NCI-H1417 treated with DMSO at 0.1 percent for 48 hours (cell line): ENCODE measurements at places on chromosomes 13 and 19.

DNA sequence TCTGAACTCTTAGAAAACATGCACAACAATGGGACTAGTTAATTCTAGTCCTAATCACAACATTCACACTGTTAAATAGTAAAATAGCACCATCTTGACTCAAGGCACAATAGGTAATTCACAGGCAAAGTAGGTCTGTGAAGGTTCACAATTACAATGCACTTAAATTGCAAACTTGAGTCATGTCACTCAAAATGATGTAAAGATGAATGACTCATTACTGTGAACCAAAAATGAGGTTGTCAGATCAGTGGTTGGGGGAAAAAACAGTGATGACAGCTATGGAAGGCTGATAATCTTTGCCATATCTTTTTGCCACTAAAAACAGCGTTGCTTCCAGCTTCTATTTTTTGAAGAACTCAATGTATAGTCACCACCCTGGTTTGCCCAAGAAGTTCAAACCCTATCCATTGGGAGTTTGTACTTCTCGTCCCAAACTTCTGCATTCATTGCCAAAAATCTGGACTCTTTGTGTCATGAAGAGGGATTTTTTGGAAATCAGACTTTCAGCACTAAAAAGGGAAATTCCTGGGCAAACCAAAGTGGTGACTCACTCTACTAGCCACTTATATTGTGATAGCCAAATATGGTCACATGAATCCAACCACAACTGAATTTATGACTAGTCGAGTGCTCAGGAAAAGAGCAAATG lies 200.9 kb upstream of the TMTC4 start:
- no peak for DNase-seq

GRCh38 chr19:50257141-50257540 lies 53.7 kb downstream of the MYH14 start:
- no peak for DNase-seq

GRCh38 chr19:47390533-47391488 lies 28.5 kb downstream of the MEIS3 start:
- no peak for DNase-seq

- DNase-seq = no peak
These were observed 192.7 kb upstream of the GPR12 start for GRCh38 chr13:26953291-26953690.

- no peak for DNase-seq
These were observed 3.5 kb downstream of the SIGLEC9 start for GRCh38 chr19:51128227-51128626.

DNA sequence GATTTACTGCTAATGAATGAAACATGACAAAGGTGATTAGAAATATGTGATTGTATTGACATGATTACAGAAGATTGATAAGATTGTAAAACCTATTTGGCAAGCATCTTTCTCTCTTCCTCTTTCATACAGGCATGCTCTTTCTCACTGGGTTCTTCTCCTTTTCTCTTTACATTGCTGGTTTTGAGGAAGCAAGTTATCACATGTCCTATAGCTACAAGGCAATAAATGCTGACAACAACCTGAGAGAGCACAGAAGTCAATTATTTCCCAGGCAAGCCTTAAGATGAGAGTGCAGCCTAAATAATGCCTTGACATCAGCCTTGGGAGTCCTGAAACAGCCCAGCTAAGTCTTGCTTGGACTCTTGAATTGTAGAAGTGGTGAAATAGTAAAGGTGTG lies 875.0 kb downstream of the SLITRK1 start:
- DNase-seq = no peak

DNA sequence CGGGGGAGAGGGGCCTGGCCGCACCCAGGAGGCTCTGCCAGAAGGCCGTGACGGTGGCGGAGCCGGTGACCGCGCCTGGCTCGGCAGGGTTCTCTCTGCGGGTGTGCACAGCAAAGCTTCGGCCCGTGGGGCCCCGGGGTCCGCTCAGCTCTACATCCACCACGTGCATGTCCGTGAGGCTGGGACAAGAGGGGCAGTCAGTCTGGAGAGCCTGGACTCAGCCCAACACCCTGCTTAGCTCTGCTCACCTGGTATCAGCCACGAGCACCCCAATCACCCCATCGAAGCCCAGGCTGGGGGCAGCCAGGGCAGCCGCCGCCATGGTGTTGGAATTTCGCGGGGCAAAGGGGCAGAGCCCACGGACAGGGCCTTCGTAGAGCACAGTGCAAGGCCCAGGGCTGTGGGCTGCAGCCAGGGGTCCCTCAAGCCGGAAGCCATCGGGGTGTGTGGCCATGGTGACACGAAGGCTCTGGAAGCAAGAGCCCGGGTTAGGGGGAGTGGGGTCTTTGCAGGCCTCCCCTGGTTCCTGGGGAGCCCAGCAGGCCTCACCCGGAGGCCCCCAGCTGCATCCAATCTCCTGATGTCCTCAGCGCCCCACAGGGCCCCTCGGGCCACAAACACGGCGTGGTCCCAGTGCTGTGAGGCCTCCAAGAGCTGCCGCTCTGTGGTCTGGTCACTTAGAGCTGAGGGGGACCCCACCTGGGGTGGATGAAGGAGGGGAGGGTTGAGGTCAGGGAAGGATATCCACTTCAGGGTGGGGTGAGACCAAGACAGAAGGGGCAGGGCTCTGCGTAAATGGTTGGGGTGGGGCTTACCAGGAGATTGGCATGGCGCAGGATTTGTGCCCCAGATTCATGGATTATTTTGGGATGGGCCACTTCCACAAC lies 1.4 kb downstream of the ASPDH start:
- no peak for DNase-seq

DNA sequence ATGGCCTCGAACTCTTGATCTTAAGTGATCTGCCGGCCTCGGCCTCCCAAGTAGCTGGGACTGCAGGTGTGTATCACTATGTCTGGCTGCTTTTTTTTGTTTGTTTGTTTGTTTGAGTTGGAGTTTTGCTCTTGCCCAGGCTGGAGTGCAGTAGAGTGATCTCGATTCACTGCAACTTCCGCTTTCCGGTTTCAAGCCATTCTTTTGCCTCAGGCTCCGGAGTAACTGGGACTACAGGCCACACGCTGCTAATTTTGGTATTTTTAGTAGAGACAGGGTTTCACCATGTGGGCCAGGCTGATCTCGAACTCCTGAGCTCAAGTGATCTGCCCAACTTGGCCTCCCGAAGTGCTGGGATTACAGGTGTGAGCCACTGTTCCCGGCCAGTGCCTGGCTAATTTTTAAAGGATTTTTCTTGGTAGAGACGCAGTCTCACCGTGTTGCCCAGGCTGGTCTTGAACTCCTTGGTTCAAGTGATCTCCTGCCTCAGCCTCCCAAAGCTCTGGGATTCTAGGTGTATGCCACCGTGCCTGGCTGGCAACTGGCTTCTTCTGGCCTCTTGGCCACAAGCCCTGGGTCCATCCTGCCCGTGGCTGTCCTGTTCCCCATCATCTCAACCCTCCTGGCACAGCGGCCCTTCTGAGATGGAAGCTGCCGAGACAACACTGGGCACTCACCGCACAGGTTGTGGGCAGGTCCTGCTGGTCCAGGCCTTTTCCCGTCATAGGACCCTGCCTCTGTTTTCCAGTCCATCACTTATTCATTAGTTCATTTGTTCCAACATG lies 11.5 kb downstream of the TECR start:
- no peak for DNase-seq

GRCh38 chr19:13040232-13040947 lies 45.1 kb downstream of the NFIX start:
- DNase-seq = no peak

GRCh38 chr13:58376775-58377174 lies 745.2 kb downstream of the PCDH17 start:
- DNase-seq = no peak

DNA sequence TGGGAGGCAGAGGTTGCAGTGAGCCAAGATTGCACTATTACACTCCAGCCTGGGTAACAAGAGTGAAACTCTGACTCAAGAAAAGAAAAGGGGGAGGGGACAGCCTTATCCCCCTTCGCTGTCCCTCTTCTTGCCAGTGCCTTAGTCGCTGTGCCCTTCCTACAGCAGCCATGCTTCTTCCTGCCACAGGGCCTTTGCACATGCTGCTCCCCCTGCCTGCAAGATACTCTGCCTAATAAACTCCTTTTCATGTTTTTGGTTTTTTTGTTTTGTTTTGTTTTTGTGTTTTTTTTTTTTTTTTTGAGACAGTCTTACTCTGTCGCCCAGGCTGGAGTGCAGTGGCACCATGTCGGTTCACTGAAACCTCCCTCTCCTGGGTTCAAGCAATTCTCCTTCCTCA lies 21.4 kb downstream of the NWD1 start:
- DNase-seq = no peak

DNA sequence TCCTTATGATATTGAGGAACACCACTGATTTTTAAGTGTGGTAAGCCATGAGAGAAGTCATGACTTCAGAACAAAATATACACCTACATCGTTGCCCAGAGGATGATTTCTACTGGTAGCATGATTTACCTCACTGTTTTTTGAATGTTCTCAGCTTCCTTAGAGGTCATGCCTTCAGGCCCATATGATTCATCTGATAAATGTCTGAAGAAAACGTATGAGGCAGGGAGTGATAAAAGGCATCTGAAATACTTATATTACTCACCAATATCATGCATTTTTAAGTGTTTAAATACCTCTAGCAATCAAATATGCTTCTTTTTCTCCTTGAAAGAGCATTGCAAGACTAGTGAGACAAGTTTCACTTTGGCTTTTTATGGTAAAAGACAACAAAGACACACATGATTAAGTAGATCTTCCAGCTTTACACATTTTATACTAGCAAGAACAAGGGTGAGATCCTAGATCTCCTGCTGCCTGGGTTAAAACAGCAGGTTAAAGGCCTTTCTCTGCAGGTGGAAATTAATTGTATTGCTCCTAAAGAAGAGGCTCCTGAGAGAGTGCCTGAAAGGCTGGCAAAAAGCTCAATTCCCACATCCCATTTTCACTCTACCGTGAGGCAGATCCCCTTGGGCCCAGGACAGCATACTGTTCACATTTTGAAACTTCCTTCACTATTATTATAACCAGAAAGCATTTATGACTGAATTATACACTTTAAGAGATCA lies 432.4 kb downstream of the SLITRK1 start:
- DNase-seq = no peak

DNA sequence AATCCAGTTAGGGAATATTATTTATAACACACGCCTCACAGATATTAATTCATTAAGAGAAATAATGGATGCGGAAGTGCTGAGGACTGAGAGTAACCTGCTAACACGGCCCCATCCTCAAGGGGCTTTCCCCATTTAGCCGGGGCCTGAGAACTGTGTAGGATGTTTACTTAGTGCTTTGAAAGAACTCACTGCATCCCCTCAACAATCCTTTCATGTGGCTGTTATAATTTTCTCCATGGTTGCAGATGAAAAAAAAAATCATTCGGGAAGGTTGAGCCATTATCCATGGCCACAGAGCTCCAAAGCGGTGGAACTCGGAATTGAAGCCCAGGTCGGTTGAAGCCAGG lies 98.2 kb downstream of the ING1 start:
- DNase-seq = no peak

DNA sequence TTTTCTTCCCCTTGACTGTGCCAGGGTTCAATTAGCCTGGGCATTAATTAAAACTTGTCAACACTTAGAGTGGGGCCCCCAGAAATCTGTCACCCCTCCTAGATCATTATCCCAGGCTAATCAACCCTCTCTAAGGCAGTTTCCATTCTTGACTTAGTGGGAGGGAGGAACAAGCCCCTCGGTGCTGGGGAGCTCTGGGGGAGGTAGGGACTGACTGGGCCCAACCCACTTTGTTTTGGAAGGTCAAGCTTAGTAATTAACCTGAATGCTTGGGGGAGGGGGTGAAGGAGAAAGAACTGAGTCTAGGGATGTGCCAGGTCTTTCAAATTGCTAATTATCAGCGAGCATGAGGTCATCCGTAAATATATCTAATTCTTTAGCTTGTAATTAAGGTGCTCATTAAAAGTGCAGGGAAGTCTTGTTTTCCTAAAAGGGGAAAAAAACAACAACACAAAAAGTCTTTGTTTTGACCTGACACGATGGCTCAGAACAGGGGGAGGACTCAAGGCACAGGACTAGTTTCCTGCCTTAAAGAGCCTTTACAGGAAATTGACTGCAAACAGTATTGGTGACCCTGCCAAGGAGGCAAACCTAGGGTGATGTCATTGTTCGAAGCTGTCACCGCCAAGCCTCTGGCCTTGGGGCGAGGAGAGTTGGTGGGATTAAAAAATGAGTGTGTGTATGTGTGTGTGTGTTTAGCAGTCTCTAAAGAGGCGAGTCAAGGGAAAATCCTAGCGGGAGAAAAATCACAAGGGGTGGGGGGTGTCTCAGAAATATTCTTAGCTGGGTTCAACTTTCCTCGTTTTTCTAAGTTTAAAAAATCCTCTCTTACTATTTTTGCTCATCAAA lies 19.4 kb downstream of the ACTN4 start:
- no peak for DNase-seq

GRCh38 chr13:51235186-51235585 lies 13.0 kb downstream of the FAM124A start:
- no peak for DNase-seq

GRCh38 chr13:103178986-103179943 lies 113.0 kb upstream of the SLC10A2 start:
- no peak for DNase-seq

- DNase-seq = no peak
These were observed 407.3 kb downstream of the DACH1 start for GRCh38 chr13:71459708-71460107.

GRCh38 chr13:39016787-39017186 lies 21.1 kb downstream of the PROSER1 start:
- DNase-seq = no peak

DNA sequence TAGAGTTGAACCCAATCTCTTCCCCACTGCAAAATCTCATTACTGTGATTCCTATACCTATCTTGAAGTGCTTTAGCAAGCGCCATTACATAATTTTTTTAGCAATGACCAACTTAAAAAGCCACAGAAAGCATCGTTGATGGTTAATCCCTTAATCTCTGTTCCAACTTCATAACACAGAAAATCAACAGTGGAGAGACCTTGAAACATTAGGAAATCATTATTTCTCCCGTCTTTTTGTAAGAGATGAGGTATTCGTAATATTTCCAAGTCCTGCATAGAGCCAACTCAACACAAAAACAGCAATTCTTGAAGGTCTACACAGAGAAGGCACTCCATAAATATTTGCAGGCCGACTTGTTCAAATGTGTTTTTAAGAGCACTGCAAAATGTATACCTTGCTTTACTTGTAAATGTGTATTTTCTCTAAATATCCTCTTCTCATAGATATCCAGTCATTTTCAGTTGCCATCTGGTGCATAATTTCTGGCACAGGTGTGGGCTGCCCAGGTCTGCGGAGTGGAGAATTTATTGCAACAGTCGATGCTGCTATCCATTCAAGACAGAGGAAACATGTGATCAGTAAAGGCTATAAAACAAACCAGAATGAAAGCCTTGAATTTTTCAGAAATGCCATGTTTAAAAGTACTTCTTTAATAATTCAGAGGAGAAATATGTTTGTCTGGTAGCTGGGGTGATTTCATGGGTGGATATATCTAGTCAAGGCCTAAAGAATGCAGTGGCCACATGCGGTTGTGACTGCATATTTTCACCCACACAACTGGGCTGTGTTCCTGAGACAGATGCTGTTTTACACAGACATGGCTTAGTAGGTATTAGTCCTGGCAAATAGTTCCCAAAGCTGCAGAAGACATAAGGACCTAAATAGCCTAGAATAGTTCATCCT lies 234.3 kb upstream of the STARD13 start:
- DNase-seq = no peak

DNA sequence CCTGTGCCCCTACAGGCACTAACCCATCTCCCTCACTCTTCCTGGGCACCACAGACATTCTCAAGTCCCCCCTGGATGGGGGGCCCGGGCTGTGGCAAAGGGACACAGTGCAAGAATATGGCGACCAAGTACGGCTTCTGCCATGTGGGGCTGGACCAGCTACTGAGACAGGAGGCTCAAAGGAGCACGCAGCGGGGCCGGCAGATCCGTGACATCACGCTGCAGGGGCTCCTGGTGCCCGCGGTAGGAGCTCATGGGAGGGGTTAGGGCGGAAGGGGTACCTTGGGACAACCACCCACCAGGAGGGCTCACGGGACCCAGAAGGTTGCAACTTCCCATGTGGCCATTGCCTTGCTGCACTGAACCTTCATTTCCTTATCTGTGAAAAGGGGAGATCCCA lies 3.3 kb upstream of the GTF2F1 start:
- no peak for DNase-seq
